ENCODE measurements at places on chromosomes 1 and 21.

GRCh38 chr1:78339490-78339889 lies 151.3 kb upstream of the PTGFR start:
- no peak for DNase-seq

- DNase-seq, result no peak
Measured at GRCh38 chr1:28983091-28983490, 68.7 kb downstream of the EPB41 start.

- DNase-seq, result no peak
Measured at GRCh38 chr1:39846796-39847195, 36.5 kb downstream of the TRIT1 start.

DNA sequence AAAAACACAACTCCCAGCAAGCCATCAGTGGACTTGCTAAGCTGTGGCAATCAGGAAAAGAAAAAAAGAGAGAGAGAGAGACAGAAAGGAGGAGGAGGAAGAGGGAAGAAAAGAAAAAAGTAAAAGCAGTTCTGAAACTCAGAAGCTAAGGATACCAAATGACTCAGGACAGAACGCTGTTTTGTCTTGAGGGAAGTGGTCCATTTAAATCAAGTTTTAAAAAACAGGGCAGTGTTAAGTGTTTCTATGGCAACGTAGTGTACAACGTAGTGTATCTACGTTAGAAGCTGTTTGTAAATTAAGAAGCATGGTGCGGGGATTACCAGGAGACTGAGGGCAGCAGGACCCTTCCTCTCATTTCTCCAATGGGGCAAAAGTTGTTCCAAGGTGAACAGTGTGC lies 5.8 kb downstream of the ADORA3 start:
- DNase-seq, result no peak

GRCh38 chr1:29341936-29342335 lies 105.6 kb downstream of the PTPRU start:
- no peak for DNase-seq

- DNase-seq, result no peak
Measured at GRCh38 chr1:212484701-212485570, 52.2 kb downstream of the NENF start.

GRCh38 chr1:210908257-210908656 lies 225.7 kb downstream of the KCNH1 start:
- no peak for DNase-seq

GRCh38 chr21:27220416-27220815 lies 253.5 kb upstream of the ADAMTS5 start:
- DNase-seq, result no peak

DNA sequence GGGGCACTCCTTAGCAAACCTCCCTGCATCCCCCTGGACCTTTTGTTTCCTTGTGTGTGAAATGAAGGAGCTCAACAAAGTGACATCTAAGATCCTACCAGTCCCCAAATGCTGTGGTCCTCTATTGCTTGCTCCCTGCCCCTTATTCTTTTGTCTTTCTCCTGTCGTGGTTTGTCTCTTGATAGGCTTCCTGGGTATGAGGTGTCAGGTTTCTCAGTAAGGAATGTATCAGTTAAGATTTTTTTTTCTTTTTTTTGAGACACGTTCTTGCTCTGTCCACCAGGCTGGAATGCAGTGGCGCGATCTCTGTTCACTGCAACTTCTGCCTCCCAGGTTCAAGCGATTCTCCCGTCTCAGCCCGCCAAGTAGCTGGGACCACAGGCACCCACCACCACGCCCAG lies 16.8 kb downstream of the CNIH3 start:
- no peak for DNase-seq

- DNase-seq, result no peak
Measured at GRCh38 chr1:38207275-38207674, 160.7 kb upstream of the POU3F1 start.

DNA sequence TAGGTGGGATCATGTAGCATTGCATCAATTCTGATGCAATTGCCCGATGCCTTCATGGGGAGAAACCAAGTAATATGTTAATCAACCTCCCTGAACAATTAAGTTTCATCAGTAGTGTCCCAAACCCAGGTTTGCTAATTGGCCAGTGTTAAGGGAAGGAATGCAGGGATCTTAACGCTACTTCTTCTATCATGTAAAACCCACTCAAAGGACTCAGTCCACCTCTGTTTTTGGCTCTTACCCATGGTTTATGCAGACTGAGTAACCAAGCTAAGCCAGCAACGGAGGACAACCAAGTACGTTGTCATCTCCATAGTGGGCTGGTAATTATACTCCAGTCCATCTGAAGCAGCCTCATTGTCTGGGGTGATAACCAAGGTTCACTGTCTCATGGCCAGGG lies 203.0 kb upstream of the FMN2 start:
- no peak for DNase-seq

GRCh38 chr21:25323356-25323949 lies 283.8 kb downstream of the MRPL39 start:
- DNase-seq, result peak; percentile 79

DNA sequence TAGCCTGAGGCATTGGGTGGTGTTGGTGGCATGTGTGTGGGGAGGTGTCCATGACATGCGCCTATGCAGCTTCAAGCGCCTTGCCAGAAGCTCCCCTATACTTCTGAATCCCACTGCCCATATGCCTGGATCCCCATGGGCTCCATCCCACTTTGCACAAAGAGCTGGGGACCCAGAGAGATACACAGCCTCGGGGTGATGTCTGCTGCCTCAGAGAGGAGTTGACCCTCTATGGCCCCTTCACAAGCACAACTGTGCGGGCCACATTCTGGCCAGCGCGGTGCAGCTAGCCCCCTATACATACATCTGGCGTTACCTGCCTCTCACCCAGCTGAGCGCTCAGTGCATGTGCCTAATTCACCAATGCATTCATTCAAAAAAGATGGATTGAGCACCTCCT lies 9.6 kb upstream of the PTPRF start:
- DNase-seq, result no peak

GRCh38 chr1:221200464-221200863 lies 321.2 kb downstream of the HLX start:
- no peak for DNase-seq

- DNase-seq, result no peak
Measured at GRCh38 chr1:19071674-19072281, 115.3 kb upstream of the IFFO2 start.

- DNase-seq, result no peak
Measured at GRCh38 chr1:86648255-86648654, 56.1 kb upstream of the SH3GLB1 start.

DNA sequence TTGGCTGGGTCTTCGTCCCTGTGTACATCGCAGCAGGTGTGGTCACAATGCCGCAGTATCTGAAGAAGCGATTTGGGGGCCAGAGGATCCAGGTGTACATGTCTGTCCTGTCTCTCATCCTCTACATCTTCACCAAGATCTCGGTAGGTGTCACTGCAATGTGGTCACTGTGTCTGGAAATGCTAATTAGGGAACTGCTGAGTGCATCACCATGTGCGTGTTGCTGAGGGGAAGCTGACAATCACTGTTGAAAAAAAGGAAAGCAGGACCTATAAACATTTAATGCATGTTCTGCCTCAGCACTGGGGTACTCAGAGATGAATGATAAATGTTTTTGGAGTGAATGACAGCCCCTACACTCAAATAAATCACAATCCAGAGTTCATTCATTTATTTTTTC lies 6.8 kb downstream of the SLC5A9 start:
- no peak for DNase-seq

DNA sequence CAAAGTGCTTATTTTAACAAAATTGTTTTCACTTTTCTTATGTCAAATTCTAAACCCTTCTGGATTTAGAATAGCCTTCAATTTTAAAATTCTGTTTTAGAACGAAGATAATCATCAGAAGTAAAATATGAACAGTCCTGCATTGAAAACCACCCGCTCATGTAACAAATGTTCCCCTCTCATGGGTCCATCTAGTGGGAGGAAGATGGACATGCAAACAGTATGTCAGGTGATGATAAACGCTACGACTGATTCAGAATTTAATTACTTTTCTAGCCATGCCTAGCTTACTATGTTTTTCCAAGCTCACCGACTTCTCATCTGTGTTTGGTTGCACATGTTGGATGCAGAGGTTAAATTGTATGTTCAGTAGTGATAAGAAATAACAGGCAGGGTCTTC lies 23.5 kb downstream of the SOD1 start:
- no peak for DNase-seq
